ENCODE measurements at places on chromosomes 2 and 18. TPM values are rescaled to one million over a fixed set of nuclear protein-coding genes. Genes with fewer than 3 reads are reported as not detected.

The PLB1 gene
- 12.9 TPM for total RNA-seq

DNA sequence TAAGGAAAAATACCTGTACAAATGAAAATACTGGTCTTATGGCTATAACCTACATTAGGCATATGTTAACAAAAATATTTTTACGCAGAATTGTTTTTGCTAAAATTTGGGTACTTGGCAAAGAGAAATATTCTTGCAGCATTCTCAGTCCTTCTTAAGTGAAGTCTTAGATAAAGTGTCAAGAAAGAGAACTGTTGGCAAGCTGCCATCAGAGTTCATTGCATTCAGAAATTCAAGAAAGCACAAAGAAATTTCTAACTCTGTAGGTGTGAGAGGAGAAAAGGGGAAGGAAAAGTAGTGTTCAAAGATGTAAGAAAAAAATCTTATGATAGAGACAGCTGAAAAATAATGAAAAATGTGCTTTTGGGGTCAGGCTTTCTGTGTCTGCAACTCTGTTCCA, 86.7 kb downstream of the IRS1 start:
- H3K27ac ChIP-seq: no peak overlapping the region
- H3K4me3 ChIP-seq: no peak overlapping the region
- H3K36me3 ChIP-seq: no peaks in the 10 kb centered on the region
- H3K27me3 ChIP-seq: no peaks in the 10 kb centered on the region
- no peaks in the 10 kb centered on the region for H3K4me1 ChIP-seq

The VWC2L gene
- not detected for total RNA-seq

DNA sequence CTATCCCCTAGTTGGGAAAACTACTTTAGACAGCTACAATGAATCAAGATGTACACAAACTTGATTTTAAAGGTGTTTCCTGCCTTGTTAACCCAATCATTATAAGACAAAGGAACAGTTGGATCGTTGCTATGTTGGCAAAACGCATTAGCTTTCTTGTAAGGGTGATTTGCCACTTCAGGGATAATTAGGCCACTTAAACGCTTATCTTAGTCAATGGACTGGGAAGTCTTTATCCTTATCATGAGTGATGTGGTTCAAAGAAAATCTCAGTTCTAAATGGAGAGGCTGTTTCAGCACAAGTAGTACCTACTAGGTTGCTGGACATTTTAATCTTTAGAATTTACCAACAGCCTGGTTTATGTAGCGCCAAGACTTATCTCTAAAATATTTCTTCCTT, 406.1 kb upstream of the MEX3C start:
- H3K36me3 ChIP-seq: no peaks in the 10 kb centered on the region
- DNase-seq: no peak
- H3K4me3 ChIP-seq: no peak overlapping the region
- H3K27me3 ChIP-seq: no peaks in the 10 kb centered on the region
- H3K27ac ChIP-seq: no peak overlapping the region

The FAHD2A gene
- 16.5 TPM for total RNA-seq

The GNAL gene
- total RNA-seq: 1.6 TPM

DNA sequence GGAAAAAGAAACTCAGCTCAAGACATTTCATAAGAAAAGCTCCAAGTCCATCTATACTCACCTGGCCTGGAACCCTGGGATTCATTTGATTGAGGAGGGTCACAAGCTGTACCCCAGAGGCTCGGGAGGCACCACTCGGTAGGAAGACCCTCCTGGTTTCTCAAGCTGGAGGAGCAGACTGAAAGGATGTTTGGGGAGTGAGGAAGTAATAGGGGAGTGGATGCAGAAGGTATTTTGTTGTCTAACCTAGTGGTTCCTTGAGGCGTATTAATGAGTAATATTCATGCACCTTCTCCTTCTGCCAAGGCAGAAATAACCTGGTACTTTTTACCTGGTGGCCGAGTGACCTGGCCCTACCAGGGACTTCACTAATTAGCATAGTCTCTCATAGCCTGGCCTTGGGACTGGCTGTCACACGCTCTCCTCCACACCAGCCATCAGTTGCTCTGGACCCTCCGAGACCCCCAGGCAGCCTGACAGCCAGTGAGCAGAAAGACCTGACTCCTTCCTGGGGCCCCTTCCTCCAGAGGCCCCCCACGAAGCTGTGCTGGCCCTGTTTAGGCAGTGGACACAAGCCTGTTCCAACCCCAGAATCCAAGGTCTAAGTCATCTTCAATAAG, 161.4 kb downstream of the BCL2 start:
- DNase-seq: no peak
- H3K4me3 ChIP-seq: no peak overlapping the region
- no peaks in the 10 kb centered on the region for H3K27me3 ChIP-seq
- peaks cover 97% of the 10 kb centered on the region for H3K4me1 ChIP-seq

- no peaks in the 10 kb centered on the region for H3K36me3 ChIP-seq
- no peak for DNase-seq
- H3K27ac ChIP-seq: no peak overlapping the region
These were observed 85.1 kb upstream of the ACAA2 start for GRCh38 chr18:49898421-49898820.

The SP100 gene
- 254 TPM for total RNA-seq

The SERPINB11 gene
- not detected for total RNA-seq

GRCh38 chr2:37378411-37378810, 34.0 kb downstream of the QPCT start:
- no peaks in the 10 kb centered on the region for H3K36me3 ChIP-seq
- no peaks in the 10 kb centered on the region for H3K27me3 ChIP-seq
- H3K27ac ChIP-seq: no peak overlapping the region
- no peak overlapping the region for H3K4me3 ChIP-seq

DNA sequence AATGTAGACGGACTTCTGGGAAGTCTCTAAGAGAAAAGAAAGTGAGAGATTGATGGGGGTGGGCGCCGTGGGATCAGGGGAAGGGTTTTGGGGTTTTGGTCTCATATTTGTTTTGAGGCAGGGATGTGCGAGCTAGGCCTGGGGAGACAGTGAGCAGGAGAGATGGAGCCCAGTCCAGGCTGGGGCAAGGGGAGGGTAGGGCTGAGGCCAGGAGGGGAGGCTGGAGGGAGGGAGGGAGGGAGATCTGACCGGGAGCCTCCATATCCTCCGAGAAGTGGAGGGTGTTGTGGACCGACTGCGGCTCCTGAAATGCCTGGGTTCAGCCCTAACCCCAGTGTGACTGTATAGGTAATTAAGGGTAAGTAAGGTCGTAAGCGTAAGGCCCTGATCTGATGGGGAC, 72.8 kb upstream of the ODC1 start:
- no peaks in the 10 kb centered on the region for H3K36me3 ChIP-seq
- no peak overlapping the region for H3K4me3 ChIP-seq
- no peak overlapping the region for H3K27ac ChIP-seq
- no peak for DNase-seq

DNA sequence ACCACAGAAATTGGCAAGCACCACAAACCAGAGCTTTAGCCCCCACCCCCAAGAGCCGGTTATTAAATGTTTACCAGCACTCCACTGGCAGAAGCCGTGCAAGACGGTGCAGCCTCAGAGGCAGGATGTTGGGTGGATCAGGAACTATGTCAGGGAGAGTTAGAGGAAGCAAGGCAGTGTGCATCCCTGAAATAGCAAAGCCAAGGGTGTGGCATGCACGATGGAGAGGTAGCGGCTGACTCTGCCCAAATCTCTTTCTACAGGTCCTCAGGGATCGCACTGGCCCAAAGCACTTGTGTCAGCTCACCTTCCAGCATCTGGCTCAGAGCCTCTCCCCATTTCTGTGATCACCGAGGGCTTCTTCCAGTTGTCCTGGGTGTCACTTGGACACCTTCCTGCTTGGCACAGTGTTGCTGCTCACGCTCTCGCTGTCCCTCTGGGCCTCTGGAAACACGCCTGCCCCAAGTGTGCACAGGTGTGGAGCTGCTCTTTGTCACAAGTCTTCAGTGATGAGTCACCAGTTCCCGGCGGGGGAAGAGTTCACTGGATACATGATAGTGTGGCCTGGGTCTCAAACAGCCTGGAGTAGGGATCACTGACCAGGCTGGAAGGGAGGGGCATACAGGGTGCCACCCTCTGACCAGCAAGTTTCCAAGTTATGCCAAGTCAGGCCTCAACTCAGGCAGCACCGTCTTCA, 17.3 kb upstream of the B3GNT7 start:
- DNase-seq: no peak
- H3K4me3 ChIP-seq: no peak overlapping the region
- no peaks in the 10 kb centered on the region for H3K36me3 ChIP-seq
- H3K27me3 ChIP-seq: no peaks in the 10 kb centered on the region

DNA sequence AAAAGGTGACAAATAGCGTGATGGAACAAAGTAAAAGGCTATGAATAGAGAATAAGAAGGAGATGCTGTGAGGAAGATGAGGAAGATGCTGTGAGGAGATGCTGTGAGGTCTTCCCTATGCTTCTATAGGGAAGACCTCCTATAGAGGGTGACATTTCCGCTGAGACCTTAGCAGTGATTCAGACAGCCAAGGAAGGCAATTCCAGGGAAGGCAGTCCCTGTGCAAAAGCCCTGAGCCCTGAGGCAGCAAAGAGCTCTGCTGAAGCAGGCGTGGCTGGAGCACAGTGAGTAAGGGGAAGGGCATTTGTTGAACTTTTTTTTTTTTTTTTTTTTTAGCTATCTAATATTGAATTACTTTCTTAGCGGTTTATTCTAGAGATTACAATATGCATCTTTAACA, 142.7 kb upstream of the FOSL2 start:
- H3K4me3 ChIP-seq: no peak overlapping the region
- no peaks in the 10 kb centered on the region for H3K4me1 ChIP-seq
- no peaks in the 10 kb centered on the region for H3K36me3 ChIP-seq
- no peak for DNase-seq
- H3K27me3 ChIP-seq: no peaks in the 10 kb centered on the region
- H3K27ac ChIP-seq: no peak overlapping the region

DNA sequence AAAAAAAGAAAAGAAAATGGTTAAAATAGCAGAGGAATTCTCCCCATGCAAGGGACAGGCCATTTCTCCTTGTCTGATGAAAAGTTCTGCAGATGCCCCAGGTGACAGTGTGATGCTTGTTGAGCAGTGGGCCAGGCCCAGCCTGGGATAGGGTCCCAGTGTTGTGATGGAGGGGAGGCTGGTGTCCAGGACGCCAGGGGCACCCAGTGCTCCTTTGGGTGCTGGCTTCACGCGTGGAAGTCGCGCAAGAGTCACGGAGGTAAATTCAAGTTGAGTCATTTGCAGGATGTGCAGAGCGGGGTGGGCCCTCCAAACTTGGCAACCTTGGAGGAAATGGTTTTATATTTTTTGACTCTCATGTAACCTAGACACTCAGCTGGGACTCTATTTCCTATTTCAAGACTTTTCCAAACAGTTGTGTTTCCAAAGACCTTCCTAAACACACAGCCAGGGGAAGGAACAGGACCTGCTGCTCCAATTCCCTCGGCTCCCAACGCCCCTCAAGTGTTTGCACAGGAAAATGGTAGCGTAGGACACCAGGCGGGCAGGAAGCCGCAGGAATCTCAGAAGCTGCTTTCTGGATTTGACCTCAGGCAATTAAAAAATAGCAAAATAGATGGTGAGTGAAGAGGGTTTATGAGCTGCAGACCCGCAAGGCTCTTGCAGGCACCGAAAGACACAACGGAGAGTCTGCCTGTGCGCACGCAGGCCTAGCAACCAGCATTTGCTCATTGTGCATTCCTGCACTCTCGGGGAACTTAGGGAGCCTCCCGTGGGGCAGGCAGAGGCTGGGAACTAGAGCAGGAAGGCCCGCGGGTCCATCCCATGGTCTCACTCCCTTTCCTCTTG, 107.1 kb upstream of the ODC1 start:
- no peak overlapping the region for H3K27ac ChIP-seq
- H3K4me3 ChIP-seq: no peak overlapping the region
- H3K4me1 ChIP-seq: no peaks in the 10 kb centered on the region

All from spleen (tissue), 13 donors.